Renal cortex interstitium (tissue), 15 donors: ENCODE measurements at places on chromosomes 5 and 9. TPM values are rescaled to one million over a fixed set of nuclear protein-coding genes. Genes with fewer than 3 reads are reported as not detected.

DNA sequence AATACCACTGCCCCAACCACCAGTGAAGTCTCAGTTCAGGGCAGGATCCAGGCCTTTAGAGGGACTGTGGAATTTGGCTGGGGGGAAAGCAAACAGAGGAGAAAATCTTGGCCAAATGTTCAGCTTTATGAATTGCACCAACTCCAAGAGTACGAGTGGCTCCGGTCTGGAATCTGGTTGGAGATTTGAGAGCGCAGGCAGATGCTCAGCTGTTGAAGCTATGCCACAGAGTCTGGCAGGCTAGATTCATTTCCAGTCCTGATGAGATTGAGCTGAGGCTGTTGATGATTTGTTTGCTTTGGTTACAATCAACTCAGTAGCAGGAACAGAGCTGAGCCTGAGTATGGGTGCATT lies 9.1 kb upstream of the HSPB3 start:
- no peak for DNase-seq

Gene TENT4A
- polyA plus RNA-seq, result 37.9 TPM

- no peak for DNase-seq
Measured at GRCh38 chr5:149420545-149421371, 41.7 kb upstream of the IL17B start.

GRCh38 chr5:122412966-122413365 lies 100.9 kb downstream of the SNCAIP start:
- DNase-seq, result no peak

Gene NIPSNAP3A
- polyA plus RNA-seq, result 46.8 TPM

Gene PCDHB9
- 4.3 TPM for polyA plus RNA-seq

Gene SPINK13
- polyA plus RNA-seq, result 0.30 TPM

GRCh38 chr9:88197016-88197415 lies 58.7 kb upstream of the SPATA31C2 start:
- DNase-seq, result peak; percentile 47

GRCh38 chr9:110812886-110813285 lies 144.3 kb downstream of the MUSK start:
- no peak for DNase-seq

- DNase-seq, result no peak
Measured at GRCh38 chr9:2157277-2158110, 142.3 kb downstream of the SMARCA2 start.

Gene SPATA31C1
- polyA plus RNA-seq, result 0.71 TPM

DNA sequence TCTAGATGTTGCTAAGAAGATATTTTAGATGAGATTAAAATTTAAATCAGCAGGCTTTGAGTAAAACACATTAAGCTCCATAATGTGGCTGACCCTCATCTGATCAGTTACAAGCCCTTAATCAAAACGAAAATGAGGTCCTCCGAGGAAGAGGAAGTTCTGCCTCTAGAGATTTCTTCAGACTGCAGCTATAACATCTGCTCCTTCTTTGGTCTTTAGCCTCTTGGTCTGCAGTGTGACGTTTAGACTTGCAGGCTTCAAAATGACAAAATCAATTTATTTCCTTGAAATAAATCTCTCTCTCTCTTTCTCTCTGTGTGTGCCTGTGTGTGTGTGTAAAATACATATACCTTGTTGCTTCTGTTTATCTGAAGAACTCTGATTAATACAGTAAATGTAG lies 1429.8 kb upstream of the CDH9 start:
- DNase-seq, result no peak

DNA sequence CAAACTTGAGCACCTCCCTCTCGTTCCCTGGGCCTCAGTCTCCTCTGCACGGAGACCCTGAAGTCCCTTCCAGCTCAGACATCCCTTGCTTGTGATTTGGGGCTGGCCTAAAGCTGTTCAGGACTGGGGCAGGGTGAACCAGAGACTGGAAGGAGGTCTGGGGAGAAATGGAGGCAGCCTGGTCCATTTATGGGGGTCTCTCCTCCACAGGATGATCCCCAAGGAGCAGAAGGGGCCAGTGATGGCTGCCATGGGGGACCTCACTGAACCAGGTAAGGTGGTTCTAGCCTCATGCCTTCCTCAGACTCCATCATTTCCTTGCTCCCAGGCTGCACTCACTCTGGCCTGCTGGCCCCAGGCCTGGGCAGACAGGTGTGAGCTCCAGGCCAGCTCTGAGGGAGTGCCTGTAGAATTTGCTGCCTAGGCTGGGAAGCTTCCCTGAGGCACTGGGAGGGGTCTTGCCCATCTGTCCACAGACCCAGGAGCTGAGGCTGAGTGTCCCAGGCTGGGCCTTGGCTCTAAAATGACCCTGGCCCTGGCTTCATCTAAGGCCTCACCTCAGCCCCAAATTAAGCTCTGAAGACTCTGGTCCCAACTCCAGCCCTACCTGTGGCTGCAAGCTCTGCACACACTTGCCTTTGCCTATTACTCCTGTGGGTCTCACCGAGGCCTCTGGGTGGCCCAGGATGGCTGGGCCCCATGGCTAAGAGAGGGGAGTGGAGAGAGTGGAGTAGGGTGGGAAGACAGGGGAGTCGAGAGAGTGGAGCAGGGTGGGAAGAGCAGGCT lies 1.9 kb downstream of the MYOZ3 start:
- no peak for DNase-seq

GRCh38 chr5:56900395-56900794 lies 9.0 kb upstream of the SETD9 start:
- no peak for DNase-seq

GRCh38 chr9:119526698-119527097 lies 157.5 kb upstream of the BRINP1 start:
- no peak for DNase-seq

GRCh38 chr9:113381909-113382411 lies 5.2 kb upstream of the HDHD3 start:
- DNase-seq, result no peak

Gene TAF11L10
- not detected for polyA plus RNA-seq

DNA sequence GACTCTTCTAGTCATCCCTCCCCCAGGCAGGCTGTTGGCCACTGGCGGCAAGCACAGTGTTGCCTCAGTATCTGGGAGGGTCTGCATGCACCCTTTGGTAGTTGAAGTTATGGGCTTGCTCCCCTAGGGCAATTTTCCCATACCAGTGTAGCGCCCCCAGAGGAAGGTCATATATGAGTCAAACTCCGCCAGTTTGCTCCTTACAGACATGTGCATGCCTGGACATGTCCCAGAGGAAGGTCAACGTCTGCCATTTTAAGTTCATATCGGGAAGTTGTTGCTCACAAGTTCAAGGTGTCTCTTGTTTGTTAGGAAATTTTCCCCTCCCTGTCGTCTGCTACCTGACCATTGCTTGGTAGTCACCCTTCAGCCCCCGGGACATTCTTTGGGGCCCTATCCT lies 51.3 kb upstream of the MROH2B start:
- no peak for DNase-seq

Gene C9
- 0.27 TPM for polyA plus RNA-seq

- no peak for DNase-seq
Measured at GRCh38 chr9:2494562-2494961, 127.0 kb upstream of the VLDLR start.

- no peak for DNase-seq
Measured at GRCh38 chr9:93237540-93237939, 53.6 kb downstream of the WNK2 start.

GRCh38 chr5:56677690-56678305 lies 137.6 kb upstream of the MAP3K1 start:
- no peak for DNase-seq

- no peak for DNase-seq
Measured at GRCh38 chr5:76514292-76514691, 108.9 kb downstream of the F2RL2 start.
